CD14-positive monocyte (primary cell): ENCODE measurements at places on chromosomes 5 and 9. TPM values are rescaled to one million over a fixed set of nuclear protein-coding genes. Genes with fewer than 3 reads are reported as not detected.

DNA sequence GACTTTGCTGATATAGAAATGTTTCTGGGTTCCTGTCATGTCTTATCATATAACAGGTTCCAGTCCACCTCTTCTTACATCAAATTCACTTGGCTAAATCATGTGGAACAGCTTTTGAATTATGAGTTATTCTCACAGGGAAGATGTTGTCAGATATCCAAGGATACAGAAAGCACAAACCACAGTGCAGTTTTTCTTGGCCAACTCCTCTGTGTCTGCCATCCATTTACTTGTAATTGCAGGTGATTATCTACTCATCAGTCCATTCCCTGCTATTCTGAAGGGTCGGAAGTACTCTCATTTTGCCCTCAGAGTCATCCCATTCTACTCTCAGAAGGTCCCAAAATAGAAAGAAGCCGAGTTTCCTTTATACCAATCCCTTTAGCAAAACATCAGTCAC is 10.0 kb downstream of the MARCHF11 start:
- H3K36me3 ChIP-seq: no peaks in the 10 kb centered on the region
- no peak for DNase-seq
- H3K4me1 ChIP-seq: no peaks in the 10 kb centered on the region
- no peak overlapping the region for H3K4me3 ChIP-seq

DNA sequence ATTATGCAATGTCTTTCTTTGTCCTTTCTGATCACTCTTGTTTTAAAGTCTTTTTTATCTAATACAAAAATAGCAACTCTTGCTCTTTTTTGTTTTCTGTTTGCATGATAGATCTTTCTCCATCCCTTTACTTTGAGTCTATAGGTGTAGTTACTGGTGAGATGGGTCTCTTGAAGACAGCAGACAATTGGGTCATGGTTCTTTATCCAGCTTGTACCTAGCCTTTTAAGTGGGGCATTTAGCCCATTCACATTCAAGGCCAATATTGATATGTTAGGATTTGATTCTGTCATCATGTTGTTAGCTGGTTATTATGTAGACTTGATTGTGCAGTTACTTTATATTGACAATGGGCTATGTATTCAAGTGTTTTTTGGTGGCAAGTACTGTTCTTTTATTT is 245.9 kb upstream of the TARS1 start:
- no peak overlapping the region for H3K27ac ChIP-seq
- H3K36me3 ChIP-seq: no peaks in the 10 kb centered on the region
- H3K4me1 ChIP-seq: no peaks in the 10 kb centered on the region
- DNase-seq: no peak
- H3K27me3 ChIP-seq: no peaks in the 10 kb centered on the region

GRCh38 chr5:145793574-145793973 is 41.6 kb downstream of the PRELID2 start:
- no peaks in the 10 kb centered on the region for H3K36me3 ChIP-seq
- DNase-seq: no peak
- no peak overlapping the region for H3K27ac ChIP-seq
- no peaks in the 10 kb centered on the region for H3K27me3 ChIP-seq

DNA sequence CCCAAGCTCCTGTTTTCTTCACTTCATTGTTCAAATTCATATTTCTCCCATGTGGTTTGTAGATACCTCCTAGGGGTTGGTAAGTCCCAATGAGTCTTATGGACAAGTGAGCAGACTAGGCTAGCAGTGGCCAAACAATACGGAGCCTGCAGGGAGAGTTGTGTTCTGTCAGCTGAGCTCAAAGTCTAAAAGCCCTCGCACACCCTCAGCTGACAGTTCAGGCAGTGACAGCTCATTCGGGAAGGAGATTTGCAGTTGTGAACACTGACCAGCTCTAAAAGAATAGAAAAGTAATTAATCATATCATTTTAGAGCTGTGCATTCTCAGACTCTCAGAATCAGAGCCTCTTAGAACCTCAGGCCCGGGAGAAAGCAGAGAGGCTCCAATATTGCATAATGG is 95.1 kb downstream of the SH3TC2 start:
- H3K27ac ChIP-seq: no peak overlapping the region
- no peaks in the 10 kb centered on the region for H3K36me3 ChIP-seq
- H3K4me3 ChIP-seq: no peak overlapping the region
- DNase-seq: no peak

DNA sequence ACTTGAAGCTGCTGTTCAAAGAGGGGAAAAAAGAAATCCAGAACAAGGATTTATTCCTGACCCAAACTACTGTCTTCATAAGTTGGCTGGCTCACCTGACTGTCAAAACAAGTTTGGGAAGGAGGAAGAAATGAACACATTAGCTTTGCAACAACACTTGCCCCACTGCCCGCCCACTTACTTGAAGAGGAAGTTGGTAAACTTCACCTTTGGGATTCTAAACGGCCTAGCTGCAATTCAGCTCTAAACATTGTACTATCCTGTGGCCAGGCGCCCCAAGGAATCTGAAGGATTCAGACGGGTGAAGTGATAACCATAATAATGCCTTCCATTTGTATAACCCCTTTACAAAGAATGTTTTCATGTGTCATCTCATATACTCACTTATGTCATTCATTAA is 199.4 kb downstream of the ARRDC3 start:
- peak; percentile 71 for DNase-seq
- no peaks in the 10 kb centered on the region for H3K27me3 ChIP-seq
- H3K4me3 ChIP-seq: peak overlapping the region; percentile 35
- no peak overlapping the region for H3K27ac ChIP-seq
- H3K36me3 ChIP-seq: no peaks in the 10 kb centered on the region

DNA sequence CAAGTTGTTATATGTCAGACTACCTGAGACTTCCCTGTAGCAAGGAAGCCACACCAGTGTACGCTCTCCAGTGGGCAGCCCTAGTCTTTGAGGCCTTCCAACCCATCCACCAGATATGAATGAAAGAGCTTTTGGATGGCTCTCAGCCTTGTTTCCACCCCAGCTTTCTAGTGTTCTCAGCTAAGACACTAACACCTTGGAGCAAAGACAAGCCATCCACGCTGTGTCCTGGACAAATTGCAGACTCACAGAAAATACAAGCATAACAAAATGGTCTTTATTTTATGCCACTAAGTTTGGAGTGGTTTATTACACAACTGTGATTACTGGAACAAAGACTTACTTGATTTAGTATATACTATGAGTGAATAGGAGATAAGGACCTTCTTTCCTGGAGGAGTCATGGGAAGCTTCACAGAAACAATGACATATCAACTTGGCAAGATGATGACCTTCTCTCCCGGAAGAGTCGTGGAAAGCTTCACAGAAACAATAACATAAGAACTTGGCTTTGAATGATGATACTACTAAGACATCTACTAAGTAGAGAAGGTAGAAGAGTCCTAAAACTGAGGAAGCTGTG is 134.0 kb upstream of the VCAN start:
- H3K4me3 ChIP-seq: no peak overlapping the region
- no peak overlapping the region for H3K27ac ChIP-seq
- H3K4me1 ChIP-seq: peaks cover 13% of the 10 kb centered on the region
- H3K36me3 ChIP-seq: no peaks in the 10 kb centered on the region
- H3K27me3 ChIP-seq: no peaks in the 10 kb centered on the region
- DNase-seq: no peak

GRCh38 chr5:39422728-39423285 is 2.0 kb downstream of the DAB2 start:
- H3K4me3 ChIP-seq: no peak overlapping the region
- no peak overlapping the region for H3K27ac ChIP-seq
- peaks cover 29% of the 10 kb centered on the region for H3K4me1 ChIP-seq
- no peaks in the 10 kb centered on the region for H3K36me3 ChIP-seq
- no peaks in the 10 kb centered on the region for H3K27me3 ChIP-seq

DNA sequence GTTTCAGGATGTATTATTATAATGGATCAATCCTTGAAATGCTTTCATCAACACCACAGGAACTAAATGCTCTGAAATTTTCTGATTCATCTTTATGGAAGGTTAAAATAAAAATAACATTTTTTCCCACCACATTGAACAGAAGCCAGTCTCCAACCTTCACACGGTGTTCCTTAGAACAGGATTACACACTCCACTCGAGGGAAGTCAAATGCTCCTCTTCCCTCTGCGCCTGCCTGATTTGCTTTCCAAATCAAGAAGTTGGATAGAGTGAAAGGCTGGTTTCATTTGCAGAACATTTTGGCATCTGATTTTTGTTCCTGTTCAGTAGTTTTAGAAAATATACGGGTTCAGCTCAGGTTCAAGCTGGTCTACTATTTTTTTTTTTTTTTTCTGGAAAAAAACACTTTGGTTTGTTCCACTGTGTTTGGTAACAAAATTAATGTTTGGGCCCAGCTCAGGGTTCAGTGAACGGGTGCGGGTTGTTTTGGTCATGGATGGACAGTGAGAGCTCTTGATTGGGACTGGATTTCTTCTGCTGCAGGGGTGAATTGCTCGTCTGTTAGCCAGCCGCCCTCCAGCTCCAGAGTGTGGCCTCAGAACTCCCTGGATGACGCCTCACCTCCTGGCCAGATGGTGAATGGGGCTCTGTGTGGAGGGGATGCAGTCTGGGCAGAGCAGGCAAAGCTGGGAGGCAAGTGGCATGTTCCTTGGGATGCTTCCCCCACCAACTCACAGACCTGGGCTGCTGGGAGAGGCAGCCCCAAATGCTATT is 82.4 kb upstream of the STC2 start:
- DNase-seq: no peak
- H3K27ac ChIP-seq: no peak overlapping the region
- no peak overlapping the region for H3K4me3 ChIP-seq
- no peaks in the 10 kb centered on the region for H3K27me3 ChIP-seq
- no peaks in the 10 kb centered on the region for H3K4me1 ChIP-seq
- no peaks in the 10 kb centered on the region for H3K36me3 ChIP-seq

DNA sequence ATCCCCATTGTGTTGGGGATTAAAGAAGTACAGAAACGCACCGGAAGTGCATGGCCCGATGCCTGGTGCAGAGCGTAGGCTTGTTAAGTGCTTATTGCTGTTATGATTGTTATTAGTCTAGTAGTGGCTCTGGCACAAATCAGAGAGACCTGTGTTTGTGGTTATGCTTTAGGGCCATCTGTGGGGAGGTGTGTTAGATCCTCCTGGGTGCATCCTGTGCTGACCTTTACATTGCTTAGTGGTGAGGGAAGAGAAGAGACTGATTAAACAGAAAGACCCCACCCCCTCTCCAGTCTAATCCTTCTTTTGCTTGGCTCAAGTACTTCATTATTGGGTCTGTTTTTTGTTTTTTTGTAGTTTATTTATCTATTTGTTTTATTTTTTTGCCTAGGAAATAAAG is 112.7 kb upstream of the SPRY4 start:
- H3K27me3 ChIP-seq: peaks cover 16% of the 10 kb centered on the region
- DNase-seq: no peak
- H3K4me1 ChIP-seq: no peaks in the 10 kb centered on the region
- H3K36me3 ChIP-seq: no peaks in the 10 kb centered on the region
- H3K4me3 ChIP-seq: no peak overlapping the region

DNA sequence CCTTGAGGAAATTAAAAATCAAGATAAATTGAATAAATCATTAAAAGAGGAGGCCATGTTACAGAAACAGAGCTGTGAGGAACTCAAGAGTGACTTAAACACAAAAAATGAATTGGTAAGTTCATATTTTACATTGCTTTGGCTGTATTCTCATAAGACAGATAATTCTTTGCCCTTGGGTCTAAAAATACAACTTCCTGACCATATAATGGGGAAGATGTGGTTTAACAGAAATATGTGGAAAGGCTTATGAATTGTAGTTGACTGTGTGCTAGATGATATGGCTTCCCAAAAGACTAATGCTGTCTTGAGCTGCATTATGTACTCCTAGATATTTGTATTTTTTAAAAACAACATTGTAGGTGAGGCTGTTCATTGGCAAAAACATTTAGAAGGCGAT is 33.1 kb downstream of the CNTRL start:
- DNase-seq: peak; percentile 14
- peaks cover 30% of the 10 kb centered on the region for H3K4me1 ChIP-seq
- no peak overlapping the region for H3K4me3 ChIP-seq
- H3K27ac ChIP-seq: peak overlapping the region; percentile 66

EIF4E1B gene
- polyA plus RNA-seq: not detected

- peaks cover 44% of the 10 kb centered on the region for H3K36me3 ChIP-seq
- H3K4me3 ChIP-seq: no peak overlapping the region
- no peaks in the 10 kb centered on the region for H3K27me3 ChIP-seq
- DNase-seq: no peak
- no peak overlapping the region for H3K27ac ChIP-seq
- peaks cover 46% of the 10 kb centered on the region for H3K4me1 ChIP-seq
Measured at GRCh38 chr5:175697846-175698245, 40.0 kb downstream of the HRH2 start.

DNA sequence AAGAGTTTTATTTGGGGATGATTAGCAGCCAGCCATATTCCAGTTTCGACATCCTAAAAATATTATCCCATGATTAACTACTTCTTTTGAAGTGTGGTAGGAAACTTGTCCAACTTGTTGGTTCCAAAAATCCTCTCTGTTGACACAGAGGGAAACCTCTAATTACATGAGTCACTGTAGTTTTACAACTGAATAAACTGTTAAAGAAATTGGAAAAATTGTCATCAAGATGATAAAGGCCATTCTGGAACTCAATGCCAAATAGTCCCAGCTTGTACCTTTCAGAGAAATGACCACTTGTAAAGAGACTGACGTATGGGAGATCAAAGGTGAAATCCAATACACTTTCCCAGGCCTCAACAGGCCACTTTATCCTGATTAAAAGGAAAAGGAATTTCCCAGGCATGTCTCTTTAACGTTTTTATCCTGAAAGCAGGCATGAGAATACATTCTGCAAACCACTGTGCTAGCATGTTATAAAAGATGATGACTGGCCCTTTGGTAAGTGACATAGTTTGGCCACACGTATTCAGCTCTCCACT is 261.6 kb downstream of the GLIS3 start:
- no peak for DNase-seq
- no peaks in the 10 kb centered on the region for H3K27me3 ChIP-seq
- H3K36me3 ChIP-seq: no peaks in the 10 kb centered on the region
- H3K4me3 ChIP-seq: no peak overlapping the region

RIOK2 gene
- 16.4 TPM for polyA plus RNA-seq

GRCh38 chr5:155008669-155009068 is 4.9 kb upstream of the KIF4B start:
- H3K4me3 ChIP-seq: no peak overlapping the region
- H3K4me1 ChIP-seq: no peaks in the 10 kb centered on the region
- H3K27ac ChIP-seq: no peak overlapping the region
- no peaks in the 10 kb centered on the region for H3K36me3 ChIP-seq
- H3K27me3 ChIP-seq: peaks cover 2% of the 10 kb centered on the region
